Activated CD4-positive, CD25-positive, alpha-beta regulatory T cell (primary cell): ENCODE measurements at places on chromosomes 6 and 20.

- no peak for DNase-seq
These were observed 29.1 kb upstream of the C20orf203 start for GRCh38 chr20:32702706-32703425.

DNA sequence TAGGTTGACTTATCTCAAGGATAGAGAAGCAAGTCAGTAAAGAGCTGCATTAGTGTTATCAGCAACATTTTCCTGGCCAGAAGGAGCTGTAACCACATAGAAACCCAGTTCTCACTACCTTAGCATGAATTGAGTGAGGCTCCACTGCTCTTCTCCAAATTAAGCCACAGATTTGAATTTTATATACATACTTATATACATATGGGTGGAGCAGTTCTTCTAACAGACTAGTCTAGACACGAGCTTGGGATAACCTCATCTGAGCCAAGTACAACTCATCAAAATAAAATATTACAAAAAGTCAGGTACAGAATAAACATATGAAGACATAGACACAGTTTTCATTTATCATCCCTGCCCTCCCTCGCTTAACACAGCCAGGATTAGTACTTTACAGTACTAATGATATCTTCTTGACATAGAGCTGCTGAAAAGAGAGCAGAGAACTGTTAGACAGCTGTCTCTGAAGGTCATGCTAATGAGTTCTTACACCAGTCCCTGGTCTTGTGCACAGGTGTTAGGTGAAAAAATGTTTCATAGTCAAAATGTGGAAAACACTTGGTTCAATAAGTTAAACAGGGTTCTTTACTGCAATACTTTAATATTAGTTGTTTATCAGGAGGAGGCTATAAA is 147.4 kb upstream of the HTR1E start:
- no peak for DNase-seq

DNA sequence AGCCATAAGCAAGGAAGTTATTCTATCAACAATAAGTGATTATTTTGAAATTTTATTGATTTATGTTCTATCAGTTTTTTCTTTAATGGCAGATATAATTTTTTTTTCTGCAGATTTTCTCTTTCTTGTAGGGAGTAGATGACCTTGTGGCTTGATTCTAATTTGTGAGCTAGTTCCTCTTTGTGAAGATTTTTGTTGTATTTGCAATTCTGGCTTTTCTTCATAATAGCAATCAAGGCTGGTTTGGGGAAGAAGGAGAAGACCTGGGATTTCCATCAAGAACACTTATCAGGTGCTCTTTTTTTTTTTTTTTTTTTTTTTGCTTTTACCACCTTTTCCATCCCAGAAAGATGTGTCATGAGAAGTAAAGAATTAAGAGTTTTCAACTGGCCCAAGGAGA is 324.2 kb upstream of the MAN1A1 start:
- no peak for DNase-seq

DNA sequence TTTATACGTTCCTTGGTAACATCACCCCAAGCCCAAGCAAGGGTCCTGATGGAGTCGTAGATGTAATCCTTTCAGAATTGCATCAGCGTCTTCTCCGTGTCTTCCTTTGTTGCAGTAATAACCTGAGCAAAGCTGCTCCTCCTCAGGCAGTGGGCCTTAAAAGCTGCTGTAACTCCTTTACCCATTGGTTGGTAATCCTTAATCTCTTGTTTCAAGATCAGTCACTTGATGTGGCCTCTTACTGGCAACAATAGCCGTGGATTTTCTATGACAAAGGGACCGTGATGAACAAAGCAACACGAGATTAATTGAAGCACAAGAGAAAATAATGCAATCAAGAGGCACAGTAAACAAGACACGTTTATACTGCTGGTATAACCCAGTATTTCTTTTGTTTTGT is 44.6 kb downstream of the ALDH5A1 start:
- no peak for DNase-seq

DNA sequence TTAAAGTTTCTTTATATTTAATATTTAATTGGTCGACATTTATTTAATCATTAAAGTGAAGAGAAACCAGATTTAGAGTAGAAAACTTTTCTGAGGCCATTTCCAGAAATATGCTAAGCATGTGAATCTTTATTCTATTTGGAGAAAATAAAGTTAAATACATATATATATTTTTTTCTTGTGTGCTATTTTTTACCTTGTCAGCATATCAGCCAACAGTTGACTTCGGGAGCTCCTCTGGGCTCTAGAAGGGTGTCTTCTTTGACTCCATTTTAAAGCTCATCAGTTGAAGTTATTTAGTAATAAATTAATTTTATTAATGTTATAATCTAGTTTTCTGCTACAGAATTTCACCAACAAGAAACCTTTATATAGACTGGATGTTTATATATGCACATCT is 73.1 kb downstream of the SH3BGRL2 start:
- DNase-seq, result no peak

GRCh38 chr6:11727346-11727997 is 51.1 kb downstream of the ADTRP start:
- DNase-seq, result no peak

DNA sequence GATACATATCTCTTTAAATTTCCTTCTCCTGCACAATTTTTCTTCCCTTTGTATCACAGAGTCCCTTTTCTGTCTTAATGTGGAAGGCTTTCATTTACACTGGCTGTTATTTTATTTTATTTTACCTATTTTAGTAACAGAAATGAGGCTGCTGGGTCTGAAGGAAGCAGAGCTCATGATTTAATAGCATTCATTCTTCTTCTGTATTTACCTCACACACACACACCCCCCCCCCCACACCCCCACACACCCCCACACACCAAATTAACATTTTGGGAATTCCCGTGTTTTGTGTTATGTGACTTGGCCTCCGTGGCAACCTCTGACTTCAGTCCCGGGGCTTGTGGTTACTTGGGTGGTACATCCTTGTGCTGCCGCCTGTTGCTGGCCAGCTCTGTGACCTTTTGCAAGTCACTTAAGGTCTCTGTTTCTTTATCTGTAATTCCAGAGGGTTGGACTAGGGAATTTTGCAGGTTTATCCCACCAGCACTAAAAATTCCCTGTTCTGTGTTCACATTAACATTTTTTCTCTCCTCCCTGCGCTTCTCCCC is 108.8 kb downstream of the TIAM2 start:
- no peak for DNase-seq

DNA sequence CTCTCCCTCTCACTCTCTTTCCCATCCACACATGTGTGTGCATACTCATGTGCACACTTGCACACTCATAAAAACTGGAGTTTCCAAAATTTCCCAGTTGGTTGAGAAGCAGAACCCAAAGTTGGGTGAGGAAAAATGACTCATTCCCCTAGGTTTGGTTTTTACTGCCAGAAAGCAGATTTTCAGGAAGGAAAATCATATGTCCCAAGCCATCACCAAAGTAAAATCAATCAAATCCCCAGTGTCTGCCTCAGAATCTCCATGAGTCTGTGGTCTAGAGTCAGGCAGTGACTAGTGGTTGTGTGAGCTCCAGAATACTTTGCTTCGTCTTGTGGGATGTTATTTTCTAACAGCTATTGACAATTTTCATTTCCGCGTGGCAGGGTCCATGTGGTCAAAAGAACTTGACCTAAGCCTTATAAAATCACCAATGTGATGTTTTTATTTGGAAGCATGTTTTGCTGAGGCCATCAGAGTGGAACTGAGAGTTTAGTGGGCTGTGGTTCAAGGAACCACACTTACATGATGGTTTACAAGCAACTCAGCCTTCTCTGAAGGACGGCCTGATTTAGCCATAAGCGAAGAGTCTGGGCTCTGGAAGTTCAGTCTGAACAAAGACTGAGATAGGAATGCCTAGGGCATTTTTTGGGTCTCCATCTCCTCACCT is 81.9 kb upstream of the CCN6 start:
- DNase-seq, result no peak

DNA sequence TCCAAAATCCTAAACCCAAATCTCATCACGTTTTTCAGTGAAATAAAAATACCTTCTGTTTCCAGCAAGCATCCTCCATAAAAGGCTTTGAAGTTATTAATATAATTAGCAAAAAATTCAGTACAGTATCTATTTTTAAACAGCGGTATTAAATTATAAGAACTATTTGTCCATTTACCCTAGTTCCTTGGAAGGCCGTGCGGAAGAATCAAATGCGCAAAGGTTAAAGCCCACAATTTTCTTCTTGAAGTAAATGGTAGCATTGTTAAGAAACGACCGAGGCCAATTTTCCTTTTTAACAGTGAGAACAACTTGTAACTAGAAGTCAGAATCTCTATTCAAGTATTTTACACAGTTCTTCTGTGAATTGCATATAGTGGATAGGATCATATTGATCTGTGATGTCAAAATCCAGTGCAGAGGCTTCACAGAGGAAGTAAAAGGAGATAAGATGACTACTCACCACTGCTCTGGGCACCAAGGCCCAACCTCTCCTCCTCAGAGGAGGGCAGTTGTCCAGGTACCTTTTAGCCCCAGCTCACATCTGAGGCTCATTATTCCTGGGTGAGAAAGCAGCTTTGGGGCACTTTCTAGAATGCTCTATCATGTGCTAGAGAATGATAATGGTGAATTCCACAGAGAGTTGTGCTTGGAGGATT is 36.3 kb downstream of the TNFAIP3 start:
- DNase-seq, result no peak

DNA sequence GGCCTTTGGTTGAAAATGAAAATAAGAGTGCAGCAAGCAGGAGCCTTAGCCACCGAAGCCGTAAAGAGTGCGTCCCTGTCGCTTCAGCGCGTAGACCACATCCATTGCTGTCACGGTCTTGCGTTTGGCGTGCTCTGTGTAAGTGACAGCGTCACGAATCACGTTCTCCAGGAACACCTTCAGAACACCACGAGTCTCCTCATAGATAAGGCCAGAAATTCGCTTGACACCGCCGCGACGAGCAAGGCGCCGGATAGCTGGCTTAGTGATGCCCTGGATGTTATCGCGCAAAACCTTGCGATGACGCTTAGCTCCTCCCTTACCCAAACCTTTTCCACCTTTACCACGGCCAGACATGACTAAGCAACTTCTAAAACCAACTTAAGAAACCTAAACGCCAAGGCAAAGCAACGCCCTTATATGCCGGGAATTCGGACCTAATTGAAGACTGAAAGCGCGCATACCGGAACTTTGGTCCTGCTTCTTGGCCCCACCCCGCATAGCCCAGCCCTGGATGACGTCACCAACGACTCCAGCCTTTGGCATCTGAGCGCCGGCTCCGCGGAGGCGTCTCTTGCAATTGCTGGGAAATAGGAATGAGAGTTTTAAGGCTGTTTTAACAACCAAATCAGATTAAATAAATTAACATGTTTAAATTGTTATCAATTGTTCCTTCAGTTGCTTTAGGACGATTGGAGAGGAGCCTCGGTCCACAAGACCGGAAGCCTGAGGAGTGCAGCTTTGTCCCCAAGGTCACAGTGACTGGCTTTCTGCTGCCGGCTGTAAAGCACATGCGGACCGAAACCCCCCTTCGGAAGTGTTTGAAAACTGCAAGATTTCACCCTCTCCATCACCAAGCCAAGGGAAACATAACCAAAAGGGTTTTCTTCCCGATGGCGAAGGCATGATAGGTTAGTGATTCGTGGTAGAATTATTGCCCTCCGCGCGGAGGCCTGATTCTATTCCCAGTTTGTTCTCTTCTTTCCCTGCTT is 79.6 kb upstream of the BTN3A2 start:
- DNase-seq, result peak; percentile 78

DNA sequence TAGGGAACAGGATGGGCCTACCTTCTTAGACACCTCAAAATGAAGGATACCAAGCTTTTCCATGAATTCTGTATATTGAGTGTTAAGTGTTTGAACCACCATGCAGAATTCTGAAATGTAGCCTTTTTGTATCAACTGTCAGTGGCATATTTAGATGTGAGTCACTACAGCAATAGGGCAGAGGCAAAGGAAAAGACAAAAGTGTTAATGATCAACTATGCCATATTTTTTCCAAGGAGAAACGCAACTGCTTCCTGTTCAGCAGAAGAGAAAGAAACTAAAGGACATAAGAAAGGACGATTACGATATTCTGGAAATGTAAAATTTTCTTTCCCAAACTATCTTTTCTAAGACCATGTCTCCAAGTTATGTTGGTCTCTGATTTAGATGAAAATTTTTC is 104.6 kb upstream of the RSPO3 start:
- no peak for DNase-seq

GRCh38 chr6:138512609-138513008 is 13.3 kb upstream of the NHSL1 start:
- DNase-seq, result no peak

DNA sequence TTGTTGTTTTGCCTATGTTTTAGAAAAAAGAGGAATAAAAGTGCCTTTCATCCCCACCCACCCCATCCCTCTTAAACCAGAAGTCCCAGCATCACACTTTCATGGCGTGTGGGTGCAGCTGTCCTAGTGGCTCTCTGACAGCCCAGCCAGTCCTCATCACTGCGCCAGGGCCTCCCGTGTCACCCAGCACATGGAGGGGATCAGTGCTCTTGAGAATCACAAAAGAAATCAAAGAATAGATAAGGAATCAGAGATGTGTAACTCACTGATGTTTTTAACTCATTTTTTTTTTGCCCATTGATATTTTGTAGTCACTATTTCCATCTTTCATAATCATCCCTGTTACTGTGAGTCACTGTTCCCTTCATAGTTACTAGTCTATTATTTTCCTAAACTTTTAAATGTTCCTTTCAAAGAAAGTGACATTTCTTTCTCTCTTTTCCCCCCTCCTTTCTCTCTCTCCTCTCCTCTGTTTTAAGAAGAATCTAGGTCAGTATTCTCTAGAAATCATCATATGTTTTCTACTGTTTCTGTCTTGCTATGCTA is 78.6 kb downstream of the AIG1 start:
- no peak for DNase-seq

- no peak for DNase-seq
These were observed 116.5 kb upstream of the EEF1E1 start for GRCh38 chr6:8218861-8219260.

- DNase-seq, result no peak
These were observed 43.1 kb downstream of the SLC17A5 start for GRCh38 chr6:73610444-73611275.

DNA sequence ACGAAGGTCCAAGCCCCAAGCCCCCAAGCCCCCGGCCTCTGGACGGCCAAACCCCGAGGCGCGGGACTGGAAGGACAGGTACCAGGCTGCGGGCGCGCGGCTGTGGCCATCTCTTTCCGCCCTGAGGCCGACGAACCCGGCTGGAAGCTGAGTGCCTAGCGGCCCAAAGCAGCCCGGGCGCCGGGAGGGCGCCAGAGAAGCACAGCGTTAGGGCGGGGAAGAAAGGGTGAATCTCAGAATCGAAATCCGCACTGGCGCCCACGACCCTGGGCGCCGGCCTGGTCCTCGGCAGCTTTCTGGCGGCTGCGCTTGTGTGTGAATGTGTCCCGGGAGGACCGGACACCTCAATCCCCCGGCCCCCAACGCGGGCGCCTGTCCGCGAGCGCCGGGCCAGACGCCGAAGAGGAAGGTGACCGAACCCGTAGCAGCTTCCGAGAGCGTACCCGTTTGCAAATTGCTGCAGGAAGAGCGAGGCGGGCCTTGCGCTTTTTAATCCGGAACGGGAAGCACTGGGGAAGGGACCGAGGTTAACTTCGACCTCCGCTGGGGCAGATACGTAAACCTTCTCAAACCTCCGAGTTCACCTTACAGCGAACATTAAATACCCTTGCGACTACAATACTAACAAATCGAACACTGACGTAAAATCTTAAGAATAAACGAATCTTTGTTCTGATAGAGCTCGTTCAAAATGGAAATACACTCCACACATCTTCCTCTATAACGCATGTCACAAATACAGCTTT is 2.9 kb downstream of the NRN1 start:
- DNase-seq, result no peak
